Nephron progenitor cell (in vitro differentiated cells): ENCODE measurements at places on chromosomes 6 and 20.
A peak's percentile ranks its signal among the peaks of the same experiment; 100 is the strongest.

DNA sequence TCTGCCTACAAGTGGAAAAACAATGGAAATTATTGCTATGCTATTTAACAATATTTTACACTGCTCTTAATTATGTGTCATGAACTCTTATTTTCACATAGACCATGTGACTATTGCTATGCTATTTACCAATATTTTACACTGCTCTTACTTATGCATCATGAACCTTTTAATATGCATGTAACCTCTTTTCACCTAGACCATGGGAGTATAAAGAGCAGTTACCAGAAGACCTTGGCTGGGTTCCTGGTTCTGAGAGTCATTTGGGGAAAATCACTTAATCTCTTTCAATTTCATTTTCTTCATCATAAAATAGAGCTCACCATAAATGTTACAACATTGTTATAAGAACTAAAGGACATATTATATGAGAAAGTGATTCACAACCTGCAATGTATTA is 223.8 kb upstream of the RNF217 start:
- DNase-seq = no peak

- no peak for DNase-seq
Observed at GRCh38 chr6:22108199-22108598, 188.6 kb downstream of the PRL start.

GRCh38 chr20:50040432-50041245 is 57.9 kb downstream of the SNAI1 start:
- DNase-seq = no peak

DNA sequence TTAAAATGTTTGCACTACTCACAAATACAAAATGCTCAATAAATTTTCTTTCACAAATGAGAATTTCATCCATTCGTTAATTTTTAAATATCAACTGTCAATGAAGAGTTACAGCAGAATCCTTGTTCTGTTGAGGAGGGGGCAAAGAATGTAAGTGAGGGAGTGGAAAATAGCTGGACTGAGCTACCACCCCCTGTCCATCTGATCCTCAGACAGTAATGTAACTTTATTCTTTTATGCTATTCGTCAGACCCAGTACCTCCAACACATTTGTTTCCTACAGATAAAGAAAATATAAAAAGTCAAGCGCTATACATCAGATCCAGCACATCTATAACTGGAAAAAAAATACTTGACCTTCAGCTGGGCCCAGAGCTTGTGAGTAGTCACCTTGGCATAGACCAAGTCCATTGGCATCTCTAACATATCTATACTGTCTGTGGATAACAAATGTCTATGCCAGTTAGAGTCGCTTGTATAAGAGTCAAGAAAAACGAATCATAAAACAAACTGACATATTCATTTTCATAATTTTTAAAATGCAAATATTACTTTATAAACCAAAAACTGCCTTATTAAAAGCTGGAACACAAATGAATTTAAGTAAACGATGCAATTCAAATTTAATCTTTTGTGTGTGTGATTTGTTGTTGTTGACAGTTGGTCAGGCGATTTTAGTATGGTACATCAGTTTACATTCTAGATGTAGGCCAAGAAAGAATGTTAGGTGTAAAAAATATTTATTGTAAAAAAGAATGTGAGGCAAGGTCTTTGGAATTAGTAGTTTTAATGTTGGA is 57.2 kb upstream of the HFE start:
- DNase-seq = no peak

DNA sequence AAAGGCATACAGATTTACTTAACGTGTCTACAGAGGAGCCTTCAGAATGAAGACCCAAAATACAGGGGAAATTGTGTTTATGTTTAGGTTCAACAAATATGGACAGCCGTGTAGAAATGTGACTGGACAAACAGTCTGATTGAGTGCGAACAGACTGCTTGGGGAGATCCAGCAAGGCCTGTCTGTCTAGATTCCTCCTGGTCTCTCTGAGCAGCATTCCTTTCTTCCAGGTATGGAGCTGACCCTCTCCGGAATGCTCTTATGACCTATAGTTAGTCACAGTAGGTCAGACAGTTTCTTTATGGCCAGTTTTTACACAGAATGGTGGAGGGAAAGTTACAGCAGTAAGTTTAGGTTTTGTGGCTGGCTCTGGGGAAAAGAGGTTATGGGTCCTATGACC is 9.0 kb downstream of the RIN2 start:
- DNase-seq = no peak

DNA sequence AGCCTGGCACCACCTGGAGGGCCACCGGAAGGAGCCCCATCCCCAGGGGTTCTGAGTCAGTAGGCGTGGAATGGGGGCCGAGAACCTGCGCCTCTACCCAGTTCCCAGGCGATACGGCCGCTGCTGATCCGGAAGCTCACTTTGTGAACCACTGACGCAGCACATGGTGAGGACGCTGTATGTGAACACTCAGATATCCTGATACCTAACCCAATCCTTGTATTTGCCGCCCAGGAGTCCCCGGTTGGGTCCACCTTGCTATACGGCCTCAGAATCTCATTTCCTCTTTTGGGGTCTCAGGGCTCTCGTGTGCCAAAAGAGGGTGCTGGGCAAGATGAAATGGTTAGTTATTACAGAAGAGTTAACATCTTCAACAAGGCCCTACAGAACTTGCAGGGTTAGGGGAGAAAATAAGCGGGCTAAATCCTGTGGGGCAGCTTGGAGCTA is 604 bp upstream of the RAB5IF start:
- peak; percentile 20 for DNase-seq

GRCh38 chr6:44917430-44917829 is 410.7 kb upstream of the RUNX2 start:
- DNase-seq = no peak

DNA sequence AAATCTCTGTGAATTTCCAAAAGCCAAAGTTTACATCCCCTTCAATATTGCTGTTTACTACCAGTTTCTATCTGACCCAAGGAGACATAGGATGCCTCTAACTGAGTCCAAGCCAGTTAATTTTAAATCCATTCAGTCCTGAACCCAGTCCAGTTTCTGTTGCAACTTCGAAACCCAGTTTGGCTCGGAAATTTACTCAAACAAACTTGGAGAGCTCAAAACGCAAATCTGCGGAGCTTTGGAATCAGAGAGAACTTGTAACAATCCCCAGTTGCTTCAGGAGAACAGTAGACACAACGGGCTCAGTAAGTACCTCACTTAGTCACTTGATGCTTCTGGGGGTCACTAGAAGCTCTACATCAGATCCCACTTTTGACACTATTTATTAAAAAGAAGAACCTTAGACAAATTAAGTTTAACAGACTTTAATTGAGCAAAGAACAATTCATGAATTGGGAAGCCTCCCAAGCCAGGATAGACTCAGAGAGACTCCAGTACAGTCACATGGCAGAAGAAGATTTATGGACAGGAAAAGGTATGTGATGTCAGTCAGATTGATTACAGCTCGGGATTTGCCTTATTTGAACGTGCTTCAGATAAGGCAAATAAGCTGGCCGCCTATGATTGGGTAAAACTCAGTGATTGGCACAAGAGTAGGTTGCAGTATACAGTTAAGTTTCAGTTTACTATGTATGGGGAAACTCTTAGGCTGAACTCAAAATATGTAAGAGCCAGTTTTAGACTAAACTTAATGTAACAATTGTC is 118.0 kb downstream of the RFPL4B start:
- no peak for DNase-seq

- DNase-seq = no peak
Observed at GRCh38 chr6:151374036-151374683, 17.2 kb downstream of the ZBTB2 start.

DNA sequence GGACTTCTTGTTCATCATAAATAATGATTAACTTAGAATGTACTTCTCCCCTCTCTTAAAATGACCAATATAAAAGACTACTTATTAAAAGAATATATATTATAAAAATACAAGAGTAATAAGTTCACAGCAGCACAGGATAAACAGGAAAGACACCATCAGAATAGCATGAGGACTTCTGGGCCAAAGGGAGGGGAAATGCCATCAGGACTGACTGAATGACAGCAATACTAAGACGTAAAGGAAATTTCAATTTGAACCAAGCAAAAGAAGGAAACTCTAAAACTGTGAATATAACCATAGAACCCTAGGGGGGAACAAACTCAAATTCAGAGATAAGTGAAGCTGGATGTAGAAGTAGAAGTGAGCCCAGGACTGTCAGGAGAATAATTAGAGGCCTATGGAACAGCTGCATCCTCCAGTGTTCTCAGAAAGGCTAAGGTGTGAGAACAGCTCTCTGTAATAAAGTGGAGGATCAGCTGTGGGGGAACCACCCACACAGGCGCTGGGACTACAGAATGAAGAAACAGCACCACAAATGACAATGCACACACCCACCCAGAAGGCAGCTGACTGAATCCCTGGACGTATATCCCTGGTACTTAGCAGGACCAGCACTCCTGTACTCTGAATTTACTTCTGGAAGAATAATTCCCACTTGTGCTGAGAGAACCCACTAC is 37.8 kb downstream of the ZHX3 start:
- DNase-seq = no peak

GRCh38 chr6:24683297-24684296 is 16.7 kb downstream of the ACOT13 start:
- no peak for DNase-seq

DNA sequence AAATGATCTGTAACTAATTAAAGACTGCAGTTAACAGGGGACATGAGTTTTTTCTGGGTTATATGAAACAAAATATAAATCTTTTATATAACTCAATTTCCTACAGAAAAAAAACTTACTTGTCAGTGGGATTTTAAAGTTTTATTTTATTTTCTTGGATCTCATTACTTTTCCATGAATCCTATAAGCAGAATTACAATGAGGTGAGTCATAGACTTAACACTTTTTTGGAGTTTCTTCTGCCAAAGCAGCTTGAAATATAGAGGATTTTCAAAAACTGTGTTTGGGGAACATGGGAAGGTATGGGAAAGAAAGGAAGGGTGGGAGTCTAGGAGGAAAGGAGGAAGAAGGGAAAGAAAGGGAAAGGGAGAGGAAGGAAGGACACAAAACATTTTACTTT is 130.7 kb downstream of the AIG1 start:
- DNase-seq = no peak

GRCh38 chr6:129894921-129895320 is 33.8 kb upstream of the TMEM244 start:
- no peak for DNase-seq

DNA sequence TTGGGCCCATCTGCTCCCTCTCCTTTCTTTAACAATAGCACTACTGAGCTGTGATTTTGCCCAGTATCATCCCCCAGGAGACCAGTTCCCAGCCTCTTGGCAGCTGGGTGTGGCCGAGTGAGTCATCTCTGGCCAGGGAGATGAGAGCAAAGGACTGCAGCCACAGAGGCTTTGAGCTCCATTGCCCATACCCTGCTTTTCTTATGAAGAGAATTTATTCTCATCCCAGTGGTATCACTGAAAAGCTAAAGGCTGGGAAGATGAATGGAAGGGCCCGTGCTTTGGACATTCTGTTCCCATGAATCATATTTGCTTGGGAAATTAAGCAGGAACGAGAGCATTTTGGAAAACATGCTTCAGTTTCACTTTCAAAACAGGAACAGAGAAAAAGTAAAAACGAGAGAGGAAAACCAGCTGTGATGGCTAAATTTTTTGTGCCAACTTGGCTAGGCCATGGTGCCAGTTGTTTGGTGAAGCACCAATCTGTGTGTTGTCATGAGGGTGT is 14.9 kb downstream of the CST3 start:
- no peak for DNase-seq

DNA sequence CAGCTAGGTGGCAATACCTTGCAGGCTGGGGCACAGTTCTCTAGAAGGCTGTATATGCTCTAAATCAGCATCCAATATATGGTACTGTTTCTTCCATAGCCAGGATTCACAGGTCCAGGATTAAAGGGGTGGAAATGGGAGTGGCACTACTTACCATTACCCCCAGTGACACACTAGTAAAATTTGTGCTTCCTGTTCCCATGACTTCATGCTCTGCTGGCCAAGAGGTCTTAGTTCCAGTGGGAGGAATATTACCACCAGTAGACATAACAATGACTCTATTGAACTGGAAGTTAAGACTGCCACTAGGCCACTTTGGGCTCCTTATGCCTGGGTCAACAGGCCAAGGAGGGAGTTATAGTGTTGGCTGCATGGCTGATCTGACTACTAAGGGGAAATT is 174.3 kb upstream of the TNFAIP3 start:
- DNase-seq = no peak
